ENCODE measurements at places on chromosomes 7 and 10. TPM values are rescaled to one million over a fixed set of nuclear protein-coding genes. Genes with fewer than 3 reads are reported as not detected.

DNA sequence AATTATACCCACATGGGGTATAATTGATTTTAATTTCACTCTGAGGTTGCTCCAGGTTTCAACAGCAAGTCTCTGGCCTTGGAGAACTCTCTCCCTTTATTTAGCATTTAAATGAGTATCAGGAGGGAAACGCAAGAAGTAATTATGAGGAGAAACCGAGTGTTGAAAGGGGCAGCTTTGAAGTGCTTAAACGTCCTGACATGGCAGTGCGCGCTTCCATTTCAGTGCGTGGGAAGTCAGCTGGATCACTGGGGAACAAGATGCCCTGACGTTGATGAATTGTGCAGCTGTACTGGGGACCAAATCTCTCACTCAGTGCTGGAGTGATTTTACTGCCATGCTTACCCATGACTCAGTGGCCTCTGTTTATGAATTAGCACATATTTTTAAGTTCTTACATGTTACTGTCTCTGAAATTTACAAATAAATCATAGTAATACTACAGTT, 106.0 kb upstream of the PRR15 start:
- no peak for DNase-seq

DNA sequence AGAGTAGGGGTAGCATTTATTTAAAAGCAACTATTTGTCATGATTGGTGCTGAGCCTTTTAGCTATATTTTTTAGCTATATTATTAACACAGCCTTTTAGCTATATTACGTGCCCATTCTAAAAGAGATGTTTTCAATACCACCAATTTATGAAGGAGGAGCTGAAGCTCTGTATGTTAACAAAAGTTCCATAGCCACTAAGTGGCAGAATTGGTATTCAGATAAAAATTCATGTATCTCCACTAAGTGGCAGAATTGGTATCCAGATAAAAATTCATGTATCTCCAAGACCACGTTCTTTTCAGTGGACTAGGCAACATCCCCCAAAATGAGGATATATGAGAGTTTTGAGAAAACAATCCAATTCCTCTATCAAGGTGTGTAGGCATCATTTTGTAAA, 268.6 kb downstream of the HGF start:
- no peak for DNase-seq

DNA sequence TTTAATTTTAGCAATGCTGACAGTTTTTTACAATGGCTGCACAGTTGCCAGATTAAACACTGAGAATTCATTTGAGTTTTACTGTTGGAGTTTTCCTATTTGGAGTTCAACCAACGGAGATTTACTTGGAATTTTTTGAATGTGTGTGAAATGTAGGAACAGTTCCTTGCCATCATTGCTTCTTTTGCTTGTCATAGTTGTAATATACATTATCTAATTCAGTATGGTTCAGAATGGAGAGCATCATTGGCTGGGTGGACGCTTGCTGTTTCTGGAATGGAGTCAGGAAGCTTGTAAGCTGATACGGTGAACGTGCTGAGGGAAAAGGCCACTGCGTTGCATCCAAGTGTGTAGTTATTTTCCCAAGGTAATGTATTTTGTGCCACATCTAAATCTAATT, 404.3 kb upstream of the KLF6 start:
- DNase-seq, result no peak

Gene GIMAP6
- total RNA-seq, result 4.6 TPM

DNA sequence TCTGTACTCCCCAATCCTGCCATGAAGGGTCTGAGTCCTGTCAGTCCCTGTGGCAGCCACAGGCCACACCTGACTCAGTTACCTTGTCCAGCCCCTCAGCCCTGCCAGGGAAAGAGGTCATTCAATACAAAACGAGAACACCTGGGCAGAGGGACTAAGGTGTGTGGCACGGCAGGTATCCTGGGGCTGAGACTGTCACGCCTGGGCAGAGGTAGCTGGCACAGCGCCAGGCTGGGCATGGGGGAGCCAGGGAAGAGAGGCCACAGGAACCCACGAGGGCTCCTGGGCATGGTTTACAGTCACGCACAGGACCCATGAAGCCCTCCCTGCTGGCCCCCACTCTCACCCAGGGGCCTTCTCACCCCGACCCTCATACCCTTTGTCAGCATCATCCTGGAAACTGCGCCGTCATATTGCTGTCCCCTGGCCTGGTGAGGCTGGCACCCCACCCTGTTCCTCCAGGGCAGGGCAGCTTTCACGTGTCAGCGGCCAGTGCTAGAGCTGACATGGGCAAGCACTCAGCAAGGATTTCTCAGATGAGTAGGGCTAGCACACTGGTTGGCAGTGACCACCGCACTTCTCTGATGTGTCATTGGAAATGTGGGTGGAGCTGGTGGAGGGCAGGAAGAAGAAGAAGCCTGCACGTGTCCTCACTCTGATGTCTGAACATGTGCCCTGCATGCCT, 42.7 kb downstream of the LRRC18 start:
- DNase-seq, result no peak
